ENCODE measurements at places on chromosomes 2 and 18. TPM values are rescaled to one million over a fixed set of nuclear protein-coding genes. Genes with fewer than 3 reads are reported as not detected.

- DNase-seq = peak; percentile 59
These were observed 146.8 kb downstream of the TGIF1 start for GRCh38 chr18:3596637-3597384.

DNA sequence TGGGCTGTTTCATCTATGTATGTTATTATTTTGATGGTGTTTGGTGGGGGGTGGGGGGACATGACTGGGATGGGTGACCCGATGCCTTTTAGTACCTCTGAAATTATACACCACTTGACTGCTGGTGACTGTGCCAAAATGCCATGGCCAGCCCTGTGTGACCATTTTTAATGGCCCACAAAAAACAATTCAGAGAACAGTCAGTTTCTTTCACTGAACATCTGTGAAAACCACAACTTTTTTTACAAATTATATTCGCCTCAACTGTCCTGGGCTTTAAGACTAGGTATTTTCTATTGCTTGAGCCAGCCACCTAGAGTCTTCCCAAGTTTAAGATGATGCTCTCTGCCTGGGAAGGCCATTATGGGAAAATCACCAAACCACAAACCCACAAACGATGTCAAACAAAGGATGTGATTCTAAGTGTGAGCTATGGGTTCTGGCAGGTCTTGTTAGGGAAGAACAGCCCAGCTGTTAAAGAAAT lies 33.9 kb downstream of the FN1 start:
- peak; percentile 77 for DNase-seq

GALNT14 gene
- 5.2 TPM for polyA plus RNA-seq

DNA sequence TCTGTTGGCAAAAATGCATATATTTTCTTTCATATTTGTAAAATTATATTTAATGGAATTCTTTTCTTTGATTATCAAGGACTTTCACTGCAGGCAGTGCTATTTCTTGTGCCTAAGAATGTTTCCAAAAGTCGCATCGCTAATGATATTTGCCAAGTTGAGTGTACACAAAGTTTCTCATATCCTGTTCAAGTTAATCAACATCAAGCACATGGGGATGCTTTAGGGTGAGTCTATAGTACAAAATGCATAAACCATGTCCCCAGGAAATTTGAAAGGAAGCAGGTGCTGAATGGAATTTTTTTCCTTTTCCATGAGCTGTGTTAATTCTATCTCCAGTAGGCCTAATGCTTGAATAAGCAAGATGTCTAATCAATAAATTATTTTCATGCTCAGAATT lies 129.7 kb downstream of the GALNT1 start:
- no peak for DNase-seq

TWIST2 gene
- 5.5 TPM for polyA plus RNA-seq

ST8SIA3 gene
- 0.40 TPM for polyA plus RNA-seq

GRCh38 chr2:96819128-96819875 lies 3.2 kb downstream of the CNNM3 start:
- DNase-seq = no peak

GNLY gene
- polyA plus RNA-seq = not detected

GRB14 gene
- polyA plus RNA-seq = 4.6 TPM

DNA sequence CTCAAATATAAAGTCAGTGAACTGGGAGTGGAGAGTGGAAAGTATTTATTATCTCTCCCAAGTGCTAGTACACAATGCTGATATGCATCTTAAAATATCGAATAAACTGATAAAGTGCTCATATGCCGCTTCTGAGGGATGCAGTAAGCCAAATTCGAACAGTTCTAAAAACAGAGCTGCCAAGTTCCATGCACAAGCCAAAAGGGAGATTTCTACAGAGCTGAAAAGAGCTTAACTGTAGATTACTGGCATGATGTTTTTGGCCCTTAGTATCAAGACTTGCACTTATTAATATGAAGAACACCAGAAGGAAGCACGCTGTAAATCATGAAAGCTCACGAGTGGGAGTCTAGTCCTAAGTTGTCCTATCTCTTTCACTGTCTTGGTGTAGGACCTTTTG lies 7.9 kb downstream of the TMEFF2 start:
- peak; percentile 15 for DNase-seq

- peak; percentile 31 for DNase-seq
These were observed 582.4 kb upstream of the RAB6C start for GRCh38 chr2:129396980-129397599.

GRCh38 chr2:67904566-67904965 lies 158.2 kb downstream of the C1D start:
- DNase-seq = no peak

- no peak for DNase-seq
These were observed 184.5 kb downstream of the TCF4 start for GRCh38 chr18:55403421-55403949.

DNA sequence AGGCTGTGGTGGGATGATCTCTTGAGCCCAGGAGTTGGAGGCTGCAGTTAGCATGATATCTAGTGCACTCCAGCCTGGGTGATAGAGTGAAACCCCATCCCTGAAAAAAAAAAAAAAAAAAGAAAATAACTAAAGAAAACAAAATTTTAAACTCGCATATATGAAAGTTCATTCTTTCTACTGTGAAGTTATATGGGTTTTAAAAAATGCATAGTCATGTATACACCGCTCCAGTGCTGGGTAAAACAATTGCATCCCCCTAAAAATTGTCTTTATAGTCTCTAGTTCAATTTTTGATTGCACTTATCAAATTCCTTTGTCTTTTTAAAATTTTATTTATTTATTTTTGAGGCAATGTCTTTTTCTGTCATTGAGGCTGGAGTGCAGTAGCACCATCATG lies 65.0 kb upstream of the ACYP2 start:
- no peak for DNase-seq

- DNase-seq = no peak
These were observed 17.0 kb upstream of the RBMS1 start for GRCh38 chr2:160510617-160511016.

GRCh38 chr18:49625021-49625691 lies 63.3 kb downstream of the LIPG start:
- DNase-seq = no peak

- no peak for DNase-seq
These were observed 289.8 kb upstream of the UBE2E3 start for GRCh38 chr2:180690611-180691010.

SCYGR8 gene
- not detected for polyA plus RNA-seq

ACADL gene
- polyA plus RNA-seq = 5.1 TPM

MAP3K19 gene
- polyA plus RNA-seq = not detected

DNA sequence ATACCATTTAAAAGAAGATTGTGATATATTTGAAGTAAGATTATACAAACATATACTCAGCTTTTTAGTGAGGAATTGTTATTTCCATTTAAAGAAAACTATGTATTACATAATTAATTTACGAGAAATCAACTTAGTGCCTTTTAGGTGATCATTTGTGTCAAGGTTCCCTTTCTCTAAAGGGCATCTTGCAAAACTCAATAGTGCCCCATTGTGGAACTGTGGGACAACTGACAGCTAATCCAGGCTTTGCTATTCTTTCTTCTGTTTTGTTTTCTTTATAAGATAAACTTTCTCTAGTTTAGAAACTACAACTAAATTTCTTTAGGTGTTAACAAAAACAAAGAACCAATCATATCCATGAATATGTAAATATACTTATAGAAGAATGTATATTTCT lies 24.3 kb upstream of the VIT start:
- DNase-seq = no peak

RPL31 gene
- 2,083 TPM for polyA plus RNA-seq

DNA sequence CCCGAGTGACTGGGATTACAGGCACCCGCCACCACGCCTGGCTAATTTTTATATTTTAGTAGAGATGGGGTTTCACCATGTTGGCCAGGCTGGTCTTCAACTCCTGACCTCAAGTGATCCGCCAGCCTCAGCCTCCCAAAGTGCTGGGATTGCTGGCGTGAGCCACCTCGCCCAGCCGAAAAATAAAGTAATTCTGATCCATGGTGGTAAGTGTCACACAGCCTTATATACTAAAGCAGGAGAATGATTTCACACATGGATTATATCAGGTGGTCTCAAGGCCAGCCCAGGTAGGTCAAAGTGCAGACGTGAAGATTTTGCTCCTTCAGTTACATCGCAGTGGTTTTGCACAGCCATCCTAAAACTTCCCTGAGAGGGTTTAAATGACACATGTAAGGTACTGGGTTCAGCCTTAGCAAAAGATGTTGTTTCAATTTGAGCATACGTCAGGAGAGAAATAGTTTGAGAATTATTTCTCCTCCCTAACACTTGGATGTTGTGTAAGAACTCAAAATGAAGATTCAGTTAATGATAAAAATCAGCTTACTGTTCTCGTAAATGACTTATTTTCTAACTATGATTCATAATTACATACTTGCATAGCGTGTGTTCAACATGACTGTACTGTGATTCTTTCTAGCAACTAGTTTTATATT lies 93.0 kb upstream of the SLC39A10 start:
- DNase-seq = no peak

GRCh38 chr2:177501186-177501585 lies 108.6 kb downstream of the AGPS start:
- DNase-seq = no peak

- DNase-seq = no peak
These were observed 150.9 kb upstream of the REV1 start for GRCh38 chr2:99640635-99641151.

GRCh38 chr18:2114765-2115164 lies 456.5 kb downstream of the METTL4 start:
- DNase-seq = no peak

MC2R gene
- polyA plus RNA-seq = 0.74 TPM

GRCh38 chr2:158580760-158581159 lies 124.0 kb downstream of the PKP4 start:
- no peak for DNase-seq

- DNase-seq = no peak
These were observed 303.8 kb upstream of the UBE2E3 start for GRCh38 chr2:180676520-180677025.

DNA sequence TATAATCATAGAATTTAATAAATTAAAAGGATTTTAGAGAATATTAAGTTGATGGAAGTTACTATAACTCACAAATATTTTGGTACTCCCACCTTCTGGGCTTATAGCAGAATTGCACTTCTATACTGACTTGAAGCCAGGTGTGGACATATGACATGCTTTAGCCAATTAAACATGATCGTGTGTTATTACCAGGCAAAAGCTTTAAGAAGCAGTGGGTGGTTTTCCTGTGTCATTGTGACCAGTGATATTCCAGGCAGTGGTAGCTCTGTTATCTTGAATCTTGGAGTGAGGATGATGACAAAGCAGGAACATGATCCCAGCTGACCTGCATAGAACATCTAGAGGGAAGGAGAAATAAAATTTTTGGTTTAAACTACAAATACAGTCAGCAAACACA lies 370.9 kb upstream of the ZEB2 start:
- no peak for DNase-seq

DNA sequence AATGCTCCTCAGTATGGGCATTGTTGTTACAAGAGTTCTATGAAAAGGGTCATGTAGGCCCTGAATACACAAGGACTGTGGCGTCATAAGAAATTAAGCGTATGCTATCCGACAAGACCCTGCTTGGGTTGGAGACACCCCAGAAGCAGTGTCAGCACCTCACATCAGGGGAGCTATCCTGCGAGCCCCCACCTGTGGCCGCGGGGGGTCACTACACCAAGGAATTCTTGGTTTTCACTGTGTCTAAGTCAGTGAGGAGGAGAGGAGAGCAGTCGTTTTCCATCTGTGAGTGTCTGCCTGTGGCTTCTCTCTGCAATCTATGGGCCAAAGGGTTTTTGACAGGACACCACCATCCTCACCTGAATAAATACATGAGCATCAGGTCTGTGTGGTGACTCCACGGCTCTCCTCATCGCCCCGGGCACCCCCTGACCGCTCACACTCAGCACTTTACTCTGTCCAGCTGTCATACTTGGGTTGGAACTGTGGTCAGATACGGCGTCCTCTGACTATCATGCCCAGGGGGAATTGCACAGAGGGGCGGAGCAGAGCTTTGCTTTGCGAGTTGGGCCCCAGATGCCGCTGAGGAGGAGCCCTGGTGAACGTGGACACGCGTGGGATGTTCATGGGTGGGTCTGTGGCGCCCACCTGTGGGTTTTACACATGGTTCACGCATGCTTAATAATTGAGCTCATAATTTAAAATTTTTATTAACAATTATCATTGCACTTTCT lies 235.5 kb downstream of the MYT1L start:
- no peak for DNase-seq

DNA sequence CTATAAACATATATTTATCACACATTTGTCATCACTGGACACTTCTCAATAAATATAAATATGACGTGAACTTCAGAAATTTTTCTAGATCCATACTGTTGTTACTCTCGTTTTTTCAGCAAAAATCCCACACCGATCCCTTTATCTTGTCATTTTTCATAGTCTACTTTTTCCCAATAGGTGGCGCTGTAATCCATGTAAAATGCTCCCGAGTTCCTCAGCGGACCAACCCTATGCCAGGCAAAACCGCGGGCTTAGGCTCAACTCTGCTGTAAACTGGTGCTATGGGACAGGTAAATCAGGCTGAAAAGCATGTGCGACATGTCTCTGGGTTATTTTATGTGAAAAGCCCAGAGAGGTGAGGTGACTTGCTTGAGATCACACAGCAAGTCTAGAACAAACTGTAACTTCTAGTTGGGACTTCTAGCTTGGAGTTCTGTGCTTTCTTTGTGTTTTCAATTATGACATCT lies 104.0 kb downstream of the COBLL1 start:
- peak; percentile 69 for DNase-seq

CEBPZOS gene
- polyA plus RNA-seq = 166 TPM
